ENCODE measurements at places on chromosomes 12 and 14.

DNA sequence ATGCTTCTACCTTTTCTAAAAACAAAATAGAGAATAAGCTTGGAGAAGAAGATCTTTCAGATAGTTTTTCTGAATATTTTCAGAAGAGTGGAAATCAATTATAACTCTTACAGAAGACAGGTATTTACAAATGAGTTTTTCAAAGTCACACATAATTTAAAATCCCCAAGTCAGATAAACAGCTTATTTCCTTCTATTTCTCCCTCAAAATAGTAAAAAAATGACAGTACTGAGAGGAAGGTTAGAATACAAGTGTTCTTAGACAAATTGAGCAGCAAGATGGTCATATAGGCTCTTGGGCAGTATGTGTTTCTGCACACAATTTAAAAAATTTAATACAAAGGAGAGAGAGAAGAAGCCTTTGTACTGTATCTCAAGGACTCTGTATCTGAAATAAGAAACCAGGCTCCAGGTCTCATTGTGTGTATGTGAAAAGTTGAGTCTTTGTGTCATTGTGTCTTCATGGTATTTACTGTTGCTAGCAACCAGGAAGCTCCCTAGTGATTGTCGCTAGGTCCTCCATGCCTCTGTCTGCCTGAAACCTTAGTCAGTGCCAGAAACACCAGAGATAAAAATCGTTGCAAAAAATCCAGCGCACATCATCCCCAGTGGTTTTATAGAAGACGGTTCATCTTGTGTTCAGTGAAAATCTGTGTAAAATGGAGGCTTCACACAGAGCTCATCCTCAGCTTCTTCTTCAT lies 12.9 kb upstream of the TUBA1A start:
- no peak for DNase-seq

GRCh38 chr14:96205978-96206360 lies 1.3 kb downstream of the BDKRB2 start:
- no peak for DNase-seq

DNA sequence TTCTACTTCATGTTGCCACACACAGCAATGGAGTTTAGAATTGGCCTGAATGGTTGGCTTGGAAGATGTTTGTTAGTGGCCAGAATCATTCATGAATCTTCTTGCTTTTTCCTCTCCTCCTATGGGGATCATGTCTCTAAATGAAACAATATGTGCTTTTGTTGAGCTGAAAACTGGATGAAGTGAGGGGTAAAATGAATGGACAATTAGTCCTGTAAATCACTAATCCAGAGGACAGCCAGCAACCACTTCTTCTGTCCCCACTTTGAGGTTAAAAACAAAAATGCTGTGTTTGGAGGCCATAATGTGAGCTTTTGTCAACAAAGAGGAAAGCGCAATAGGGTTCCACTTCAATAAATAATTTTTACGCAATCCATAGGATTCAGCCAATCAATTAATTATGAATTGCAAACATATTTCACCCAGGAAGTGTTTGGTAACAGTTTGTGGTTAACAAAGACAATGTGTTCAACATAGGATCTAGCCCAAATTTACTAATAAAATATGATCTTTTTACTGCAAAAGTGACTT lies 30.3 kb upstream of the AMIGO2 start:
- DNase-seq: no peak

DNA sequence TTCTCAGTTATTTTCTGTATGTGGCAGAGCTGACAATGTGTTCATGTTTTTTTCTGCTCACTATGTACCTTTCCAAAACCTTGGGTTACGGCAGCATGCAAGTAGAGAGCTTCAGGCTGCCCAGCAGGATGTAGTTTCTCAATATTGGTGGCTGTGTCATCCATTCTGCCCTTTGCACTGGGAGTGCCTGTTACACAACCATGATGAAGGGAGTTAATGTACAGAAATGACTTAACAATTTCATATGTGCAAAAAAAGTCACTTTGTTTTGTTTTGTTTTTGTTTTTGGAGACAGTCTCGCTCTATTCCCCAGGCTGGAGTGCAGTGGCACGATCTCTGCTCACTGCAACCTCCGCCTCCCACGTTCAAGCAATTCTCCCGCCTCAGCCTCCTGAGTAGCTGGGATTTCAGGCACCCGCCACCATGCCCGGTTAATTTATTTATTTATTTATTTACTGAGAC lies 6.1 kb upstream of the CNIH1 start:
- no peak for DNase-seq

DNA sequence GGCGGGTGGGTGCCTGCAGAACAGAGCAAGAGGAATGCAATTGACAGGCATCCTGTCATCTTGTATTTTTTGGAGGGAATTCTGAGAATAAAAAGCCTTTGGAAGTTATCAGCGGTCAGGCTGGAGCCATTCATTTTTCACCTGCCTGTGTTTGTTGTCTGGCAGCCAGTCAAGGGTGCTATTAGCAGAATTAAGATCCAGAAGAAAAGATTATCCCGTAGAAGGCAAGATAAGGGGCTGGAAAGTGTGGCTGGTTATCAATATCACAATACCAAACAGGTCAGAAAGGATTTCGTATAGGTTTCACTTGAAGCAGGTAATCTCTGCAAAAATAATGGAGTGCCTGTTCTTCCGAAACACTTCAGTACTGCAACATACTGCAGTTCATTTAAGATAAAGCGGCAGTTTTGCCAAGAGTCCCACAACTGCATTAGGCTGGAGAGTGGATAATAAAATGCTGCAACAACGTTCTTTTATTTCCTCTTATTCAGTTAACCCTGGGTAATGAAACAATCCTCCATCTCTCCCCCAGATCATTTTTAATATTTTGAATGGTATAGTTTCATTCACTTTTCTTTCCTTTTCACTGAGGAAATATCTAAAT lies 171.2 kb upstream of the CDKN3 start:
- DNase-seq: no peak

DNA sequence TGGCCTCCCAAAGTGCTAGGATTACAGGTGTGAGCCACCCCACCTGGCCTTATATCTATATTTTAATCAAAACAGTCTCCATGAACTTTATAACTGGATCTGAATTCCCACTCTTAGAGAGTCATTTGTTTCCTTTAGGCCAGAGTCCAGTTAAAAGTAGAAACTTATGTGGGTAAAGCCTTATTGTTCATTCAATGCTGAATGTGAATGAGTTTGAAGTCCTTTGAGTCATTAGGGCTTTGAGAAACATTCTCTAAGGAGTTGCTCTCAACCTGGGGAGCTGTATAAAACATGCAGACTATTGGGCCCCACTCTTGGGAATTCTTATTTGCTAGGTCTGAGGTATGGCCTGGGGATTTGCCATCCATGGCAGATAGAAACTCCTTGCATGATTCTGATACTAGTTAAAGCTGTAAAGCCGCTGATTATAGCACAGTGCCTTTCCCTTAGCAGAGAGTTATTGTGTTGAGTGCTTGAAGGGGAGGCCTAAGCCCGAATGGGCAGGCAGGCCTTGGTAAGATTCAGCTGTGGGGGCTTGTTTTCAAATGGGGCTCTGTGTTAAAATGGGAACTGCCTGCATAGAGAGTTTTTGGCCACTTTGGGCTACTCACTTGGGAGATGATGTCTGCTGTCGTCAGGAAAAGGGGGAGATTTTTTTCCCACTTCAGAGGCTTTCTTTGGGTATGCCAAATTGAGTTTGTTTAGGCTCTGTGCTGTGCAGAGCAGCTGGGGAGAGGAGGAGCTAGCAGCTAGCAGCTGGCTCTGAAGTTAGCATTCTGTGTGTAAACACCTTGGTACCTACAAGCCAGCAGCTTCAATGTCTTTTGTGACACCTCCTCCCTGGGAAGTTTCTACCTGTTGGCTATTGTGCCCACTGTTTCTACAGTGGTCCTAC lies 117.5 kb downstream of the DACT1 start:
- DNase-seq: no peak

DNA sequence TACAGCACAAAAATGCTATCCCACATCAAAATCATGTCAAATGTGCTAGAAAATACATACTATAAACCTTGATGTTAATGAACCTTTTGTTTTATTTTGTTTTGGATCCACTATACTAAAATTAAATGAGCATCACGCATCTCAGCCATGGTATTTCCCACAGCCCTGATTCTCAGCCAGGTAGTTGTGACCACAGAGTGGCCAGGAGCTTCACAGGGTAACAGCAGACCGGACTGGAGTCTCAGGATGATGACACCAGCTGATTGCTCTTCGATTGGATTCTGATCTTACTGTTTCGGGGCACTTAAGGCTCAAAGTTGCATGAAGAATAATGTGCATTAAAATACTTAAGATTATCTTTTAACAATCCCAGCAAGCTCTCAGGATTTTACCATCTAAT lies 134.8 kb downstream of the FOXN3 start:
- DNase-seq: no peak

GRCh38 chr14:56659378-56659777 lies 79.8 kb downstream of the TMEM260 start:
- no peak for DNase-seq

- DNase-seq: no peak
These were observed 610 bp downstream of the VSIG10 start for GRCh38 chr12:118103201-118103600.

DNA sequence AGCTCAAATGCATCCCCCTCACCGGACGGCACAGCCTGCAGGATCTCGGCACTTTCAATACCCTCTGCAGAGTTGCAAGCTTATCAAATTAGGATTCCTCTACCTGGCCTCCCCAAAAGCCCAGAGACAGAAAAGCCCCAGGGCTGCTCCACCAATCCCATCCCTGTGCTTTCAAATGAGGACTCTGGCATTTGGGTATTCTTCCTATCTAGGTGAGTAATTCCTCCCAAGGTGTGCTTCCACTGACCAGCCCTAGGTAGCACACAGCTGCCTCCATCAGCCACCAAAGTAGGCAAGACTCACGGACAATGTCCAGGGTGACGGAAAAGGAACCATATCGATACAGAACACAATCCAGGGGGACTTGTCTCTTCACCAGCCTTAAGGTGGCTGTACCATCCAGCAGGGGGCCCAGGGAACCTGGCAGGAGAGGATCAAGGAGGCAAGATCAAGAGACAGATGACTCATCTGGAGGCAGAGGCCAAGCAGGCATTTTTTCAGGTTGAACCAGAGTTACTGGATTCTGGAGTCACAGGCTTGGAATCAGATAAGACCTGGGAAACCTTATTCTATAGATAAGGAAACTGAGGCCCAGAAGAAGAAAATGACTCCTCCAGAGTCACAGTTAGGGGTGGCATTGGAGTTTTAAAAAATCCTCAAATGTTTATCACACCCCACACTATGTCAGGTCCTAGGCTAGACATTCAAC lies 9.9 kb downstream of the PMEL start:
- no peak for DNase-seq

DNA sequence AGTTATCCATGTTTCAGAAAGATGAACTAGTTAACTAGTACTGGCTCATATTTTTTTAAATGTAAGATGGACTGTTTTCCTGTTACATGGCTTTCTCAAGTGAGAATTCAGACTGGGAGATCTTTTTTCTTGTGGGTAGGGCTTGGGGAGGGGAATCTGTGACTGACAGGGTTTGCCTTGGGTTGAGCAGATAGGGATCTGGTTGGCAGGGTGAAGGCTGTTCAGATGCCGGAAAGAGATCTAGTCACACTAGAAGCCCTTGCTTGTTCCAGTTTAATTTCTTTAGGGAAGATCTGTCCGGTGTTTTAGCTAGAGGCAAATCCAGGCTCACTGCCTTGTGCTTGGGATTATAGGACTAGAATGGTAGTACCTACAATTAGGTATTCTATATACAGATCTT lies 63.2 kb downstream of the FBXO33 start:
- no peak for DNase-seq

- no peak for DNase-seq
These were observed 59.1 kb downstream of the FBXW8 start for GRCh38 chr12:116969615-116970585.

DNA sequence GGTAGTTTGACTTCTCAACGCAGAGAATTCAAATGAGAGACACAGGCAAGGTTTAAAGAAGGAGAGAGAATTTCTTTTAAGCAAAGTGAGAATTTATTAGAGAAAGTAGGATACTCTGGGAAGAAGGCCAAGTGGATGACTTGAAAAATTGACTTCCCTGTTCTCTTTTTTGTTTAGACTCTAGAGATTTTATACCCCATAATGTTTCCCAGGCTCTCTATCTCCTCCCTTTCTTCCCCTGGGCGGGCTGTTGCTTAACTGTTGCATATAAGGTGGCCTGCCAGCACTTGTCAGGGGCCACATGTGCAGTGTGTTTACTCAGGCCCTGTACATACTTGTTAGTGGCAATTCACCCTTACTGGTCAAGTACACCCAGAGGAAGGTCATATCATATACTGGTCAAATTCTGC lies 403.7 kb downstream of the SLC6A15 start:
- no peak for DNase-seq

GRCh38 chr12:56628671-56629458 lies 1.3 kb downstream of the BAZ2A start:
- no peak for DNase-seq

GRCh38 chr14:87450193-87450592 lies 542.8 kb downstream of the GALC start:
- DNase-seq: no peak

DNA sequence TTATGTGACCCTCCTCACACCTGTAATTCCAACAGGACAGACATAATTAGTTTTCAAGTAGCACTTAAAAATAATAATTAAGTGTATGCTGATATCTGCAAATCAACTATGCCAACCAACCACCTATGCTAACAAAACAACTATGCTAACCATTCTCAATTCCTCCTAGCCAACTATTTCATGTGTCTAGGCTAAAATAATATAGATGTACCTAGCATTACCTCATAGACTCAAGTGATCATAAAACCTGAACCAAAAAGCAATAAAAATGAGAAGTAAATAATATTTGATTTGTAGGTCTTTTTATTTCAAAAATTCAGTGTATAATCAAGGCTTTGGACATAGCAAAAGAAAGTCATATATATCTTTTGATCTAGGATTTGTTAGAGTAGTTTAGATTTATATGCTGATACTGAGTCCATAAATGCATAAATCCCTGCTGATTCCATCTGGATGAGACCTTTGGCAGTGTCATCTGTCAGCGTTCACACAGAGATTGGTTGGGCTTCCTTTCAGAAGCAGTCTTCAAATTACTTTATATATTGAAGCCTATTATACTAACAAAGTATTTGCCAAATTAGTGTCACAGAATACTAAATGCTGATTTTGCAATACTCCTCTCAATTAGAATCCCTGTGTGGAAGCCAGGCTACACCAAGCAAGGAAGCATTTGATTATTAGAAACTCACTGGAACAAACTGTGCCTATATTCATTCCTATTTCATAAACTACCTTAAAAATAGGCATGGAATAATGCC lies 101.4 kb upstream of the PPM1H start:
- DNase-seq: no peak

DNA sequence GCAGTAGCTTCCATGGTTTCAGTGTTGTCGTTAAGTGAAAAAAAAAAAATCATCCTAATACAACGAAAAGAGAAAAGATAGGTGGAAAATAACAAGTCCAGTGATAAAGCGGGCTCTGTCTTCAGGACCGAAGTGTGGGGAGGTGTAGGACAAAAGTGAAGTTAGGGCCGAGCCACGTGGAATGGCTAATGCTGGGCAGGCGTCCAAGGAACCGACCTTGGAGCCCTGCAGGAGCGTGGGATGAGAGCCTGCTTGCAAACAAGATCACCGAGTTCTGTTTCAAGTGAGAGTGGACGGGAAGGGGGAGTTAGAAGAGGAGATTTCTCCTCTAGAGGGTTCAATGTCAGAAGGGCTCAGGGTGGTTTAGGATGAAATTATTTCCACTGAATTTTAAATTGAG lies 22.2 kb downstream of the A2ML1 start:
- DNase-seq: peak; percentile 53

- DNase-seq: no peak
These were observed 103.5 kb downstream of the TMEM121 start for GRCh38 chr14:105629886-105630215.
